BE2C (cell line): ENCODE measurements at places on chromosomes 5 and 9.
A peak's percentile ranks its signal among the peaks of the same experiment; 100 is the strongest.

GRCh38 chr5:106699198-106699597 lies 971.5 kb downstream of the EFNA5 start:
- DNase-seq = peak; percentile 25

- peak; percentile 89 for DNase-seq
Measured at GRCh38 chr5:131996210-131997025, 15.0 kb downstream of the ACSL6 start.

GRCh38 chr9:134180786-134181647 lies 16.7 kb upstream of the RNU6ATAC start:
- no peak for DNase-seq

- peak; percentile 53 for DNase-seq
Measured at GRCh38 chr5:96297290-96297689, 135.8 kb downstream of the PCSK1 start.

DNA sequence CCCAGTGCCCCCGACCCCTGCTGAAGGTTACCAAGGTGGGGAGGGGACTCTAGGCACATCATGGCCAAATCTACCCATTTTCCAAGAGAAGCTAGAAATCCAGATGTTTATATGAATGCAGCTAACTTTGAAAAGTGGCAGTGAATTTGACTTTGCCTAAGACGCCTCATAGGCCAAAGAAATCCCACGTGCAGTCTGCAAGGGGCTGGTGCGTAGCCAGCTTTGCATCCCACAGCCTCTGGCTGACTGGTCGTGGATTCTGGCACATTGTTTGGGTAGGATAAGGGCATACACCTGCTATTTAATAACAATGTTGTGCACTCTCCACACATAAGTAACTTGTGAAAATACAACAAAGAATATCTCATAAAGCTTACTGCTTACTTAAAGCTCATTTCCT lies 3.5 kb upstream of the GADD45G start:
- DNase-seq = no peak

GRCh38 chr9:73906671-73907070 lies 590.5 kb upstream of the RORB start:
- DNase-seq = no peak

DNA sequence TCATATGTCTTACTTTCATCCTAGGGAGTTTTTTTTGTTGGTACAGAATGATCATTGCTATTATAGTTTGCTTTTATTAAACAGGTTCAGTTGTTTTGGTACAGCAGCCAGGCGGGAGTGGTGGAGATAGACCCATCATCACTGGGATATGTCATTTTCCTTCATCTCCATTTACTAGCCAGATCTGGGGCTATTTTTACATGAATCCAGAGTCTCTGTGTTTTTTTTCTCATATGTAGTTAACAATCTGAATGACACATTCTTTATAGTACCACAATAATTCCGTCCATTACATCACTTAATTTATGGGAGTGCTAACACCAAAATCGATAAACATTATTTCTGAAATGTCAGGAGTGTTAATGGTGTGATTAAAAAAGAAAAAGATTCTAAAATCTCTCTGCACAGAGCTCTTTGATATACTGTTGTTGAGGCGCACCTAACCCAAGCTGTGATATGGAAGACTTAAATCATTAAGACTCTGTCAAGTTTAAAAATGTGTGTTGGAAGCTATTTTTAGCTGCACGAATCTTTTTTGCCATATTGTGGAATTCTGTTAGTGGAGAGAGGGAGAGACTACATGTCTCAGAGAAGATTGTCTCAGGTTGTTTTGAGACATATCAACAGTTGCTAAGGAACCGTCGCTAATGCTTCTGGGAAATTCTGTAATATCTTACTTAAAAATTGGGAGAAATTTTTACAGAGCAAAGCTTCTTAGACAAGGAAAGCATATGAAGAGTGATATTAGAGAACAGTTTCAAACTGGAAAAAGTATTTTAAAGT lies 59.6 kb downstream of the RPS23 start:
- DNase-seq = no peak

GRCh38 chr5:159786901-159787691 lies 129.2 kb upstream of the ADRA1B start:
- no peak for DNase-seq

DNA sequence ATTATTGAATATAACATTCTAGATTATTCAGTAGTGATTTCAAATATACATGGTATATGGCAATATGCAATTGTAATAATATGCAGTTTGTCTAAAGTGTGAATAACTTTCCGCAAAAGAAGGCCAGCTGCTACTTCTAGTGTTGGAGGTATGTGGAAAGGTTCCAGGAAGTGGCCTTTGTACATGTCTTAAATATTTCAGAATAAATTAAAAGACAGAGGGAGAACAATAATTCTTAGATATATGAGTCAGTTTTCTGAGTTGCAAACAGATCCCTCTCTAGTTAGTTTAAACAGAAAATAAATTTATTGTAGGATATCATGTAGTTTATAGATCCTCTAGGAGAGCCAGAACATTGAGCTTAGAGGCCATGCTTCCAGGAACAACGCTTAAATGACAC lies 210.8 kb upstream of the ELL2 start:
- DNase-seq = no peak

DNA sequence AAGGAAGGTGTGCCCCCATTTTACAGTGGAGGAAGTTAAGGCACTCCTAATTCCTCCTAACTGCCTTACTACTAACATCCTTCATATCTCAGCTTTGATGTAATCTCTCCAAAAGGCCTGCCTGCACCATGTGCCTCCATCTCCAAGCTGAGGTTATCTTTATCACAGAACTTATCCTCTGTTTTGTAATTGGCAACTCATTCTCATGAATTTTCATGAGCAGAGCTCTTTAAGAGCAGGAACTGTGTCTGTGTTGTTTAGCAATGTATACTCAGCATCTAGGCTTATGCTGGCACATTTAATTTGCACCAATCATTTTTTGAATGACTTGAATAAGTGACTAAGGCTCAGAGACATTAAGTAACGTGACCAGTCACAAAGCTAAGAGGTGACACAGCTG lies 147.9 kb upstream of the VLDLR start:
- DNase-seq = no peak

- DNase-seq = no peak
Measured at GRCh38 chr5:84573017-84573712, 188.5 kb upstream of the EDIL3 start.

- DNase-seq = peak; percentile 77
Measured at GRCh38 chr9:137286975-137287383, 9.5 kb downstream of the TOR4A start.

GRCh38 chr9:25094518-25094917 lies 548.8 kb upstream of the IZUMO3 start:
- no peak for DNase-seq

DNA sequence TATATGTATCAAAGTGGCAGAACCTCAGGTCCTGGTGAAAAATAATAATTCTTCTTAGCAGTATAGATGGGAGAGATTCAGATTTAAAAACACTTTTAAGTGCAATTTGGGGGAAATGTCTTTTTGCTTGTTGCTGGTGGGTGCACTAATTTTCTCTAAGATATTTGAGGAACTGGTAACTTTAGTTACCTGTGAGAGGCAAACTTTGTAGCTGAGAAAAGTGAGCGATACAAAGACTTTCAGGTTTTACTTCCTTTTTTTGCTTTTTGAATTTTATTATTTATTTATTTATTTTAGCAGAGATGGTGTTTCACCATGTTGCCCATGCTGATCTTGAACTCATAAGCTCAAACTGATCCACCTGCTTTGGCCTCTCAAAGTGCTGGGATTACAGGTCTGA lies 303.1 kb upstream of the PTGER4 start:
- DNase-seq = no peak

DNA sequence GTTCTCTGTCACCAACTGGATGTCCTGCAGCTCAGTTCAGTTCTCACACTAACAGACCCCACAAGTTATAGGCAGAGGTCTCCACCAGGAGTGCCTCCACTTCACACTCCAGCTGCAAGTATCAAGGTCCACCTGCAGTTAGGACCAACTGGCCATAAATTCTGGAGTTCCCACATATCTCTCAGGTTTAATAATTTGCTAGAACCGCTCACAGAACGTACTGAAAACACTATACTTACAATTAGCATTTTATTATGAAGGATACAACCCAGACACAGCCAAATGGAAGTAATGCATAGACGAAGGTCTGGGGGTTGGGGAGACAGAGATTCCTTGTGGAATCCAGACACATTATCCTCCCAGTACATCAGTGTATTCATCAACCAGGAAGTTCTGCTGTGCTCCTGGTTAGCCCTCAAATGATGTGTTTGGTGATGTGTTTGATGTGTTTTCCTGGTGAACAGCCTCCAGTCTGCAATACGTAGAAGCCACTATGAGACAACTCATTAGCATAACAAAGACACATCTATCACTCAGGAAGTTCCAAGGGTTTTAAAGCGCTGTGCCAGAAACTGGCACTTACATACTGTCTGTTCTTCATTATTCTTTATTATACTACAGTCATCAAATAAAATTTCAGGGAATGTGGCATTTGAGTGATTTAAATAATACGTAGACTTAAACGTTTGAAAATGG lies 25.4 kb downstream of the OGN start:
- DNase-seq = no peak

DNA sequence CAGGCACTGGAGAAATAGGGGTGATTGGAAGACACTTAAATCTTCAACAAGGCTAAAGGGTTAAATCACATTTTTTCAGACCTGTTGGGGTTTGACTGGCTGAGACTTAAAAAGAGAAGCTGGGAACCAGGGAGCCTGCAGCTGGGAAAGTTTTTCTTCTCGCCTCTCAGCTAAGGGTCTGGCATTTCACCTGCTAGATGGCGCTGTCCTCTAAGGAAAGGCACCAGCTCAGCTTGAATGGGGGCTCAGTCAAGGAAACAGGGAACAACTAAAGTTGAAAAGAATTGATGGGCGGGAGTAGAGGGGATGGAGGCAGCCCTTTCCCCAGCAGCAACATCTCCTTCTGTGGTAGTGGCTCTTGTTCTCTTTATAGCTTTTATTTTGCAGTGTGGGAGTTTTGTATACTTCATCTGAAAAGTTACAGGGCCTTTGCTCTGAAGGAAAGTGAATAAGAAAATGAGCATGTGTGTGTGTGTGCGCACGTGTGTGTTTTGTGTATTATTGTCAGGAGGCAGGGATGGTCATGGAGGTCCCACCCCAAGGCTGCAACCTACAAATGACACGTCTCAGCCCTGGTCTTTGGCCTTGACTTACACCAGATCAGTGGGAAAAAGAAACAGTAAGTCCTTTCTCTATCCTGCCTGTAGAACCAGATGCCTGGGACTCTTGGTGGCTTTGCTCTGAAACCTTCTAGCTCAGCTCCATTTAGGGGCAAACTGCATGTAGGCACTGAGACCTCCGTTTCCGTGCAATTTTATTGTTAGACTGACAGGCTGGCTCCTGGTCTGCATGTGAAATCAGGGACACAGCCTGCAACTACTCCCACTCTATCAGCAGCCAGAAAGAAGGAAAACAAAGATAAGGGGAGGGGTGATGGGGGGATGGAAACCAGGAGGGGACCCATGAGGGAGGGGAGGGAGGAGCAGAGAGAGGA lies 316.2 kb upstream of the CLINT1 start:
- DNase-seq = peak; percentile 84

- DNase-seq = peak; percentile 38
Measured at GRCh38 chr5:62256161-62257019, 49.6 kb upstream of the KIF2A start.

- no peak for DNase-seq
Measured at GRCh38 chr5:8216921-8217320, 348.0 kb downstream of the MTRR start.

DNA sequence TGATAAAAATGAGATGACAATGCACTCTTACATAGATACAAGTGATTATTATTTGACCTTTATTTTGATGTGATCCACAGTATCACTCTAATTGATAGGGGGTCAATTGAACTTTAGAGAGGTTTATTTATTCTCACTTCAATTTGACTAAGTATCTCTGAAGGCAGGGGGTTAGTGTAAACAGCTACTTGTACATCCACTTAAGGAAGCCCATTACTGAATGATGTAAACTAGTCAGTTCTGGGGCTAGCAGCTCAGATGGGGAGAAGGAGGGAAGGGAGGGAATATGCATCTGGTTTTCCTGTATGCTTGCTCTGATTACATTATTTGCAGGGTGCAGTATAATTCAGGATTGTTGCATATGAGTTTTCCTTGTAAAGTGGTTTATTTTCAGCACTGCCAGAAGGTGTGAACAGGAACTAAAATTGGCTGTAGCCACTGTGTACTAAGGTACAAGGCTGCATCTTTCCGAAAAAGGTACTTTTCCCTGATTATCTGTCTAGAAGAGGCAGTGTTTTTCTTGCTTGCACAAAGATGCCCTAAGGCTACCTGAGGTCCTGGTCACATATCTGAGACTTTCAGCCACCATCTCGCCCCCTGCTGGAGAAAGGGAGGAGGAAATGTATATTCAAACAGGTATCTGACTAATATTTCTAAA lies 51.2 kb downstream of the MRPS27 start:
- DNase-seq = peak; percentile 82

GRCh38 chr5:159510282-159510681 lies 180.0 kb upstream of the IL12B start:
- DNase-seq = peak; percentile 45

DNA sequence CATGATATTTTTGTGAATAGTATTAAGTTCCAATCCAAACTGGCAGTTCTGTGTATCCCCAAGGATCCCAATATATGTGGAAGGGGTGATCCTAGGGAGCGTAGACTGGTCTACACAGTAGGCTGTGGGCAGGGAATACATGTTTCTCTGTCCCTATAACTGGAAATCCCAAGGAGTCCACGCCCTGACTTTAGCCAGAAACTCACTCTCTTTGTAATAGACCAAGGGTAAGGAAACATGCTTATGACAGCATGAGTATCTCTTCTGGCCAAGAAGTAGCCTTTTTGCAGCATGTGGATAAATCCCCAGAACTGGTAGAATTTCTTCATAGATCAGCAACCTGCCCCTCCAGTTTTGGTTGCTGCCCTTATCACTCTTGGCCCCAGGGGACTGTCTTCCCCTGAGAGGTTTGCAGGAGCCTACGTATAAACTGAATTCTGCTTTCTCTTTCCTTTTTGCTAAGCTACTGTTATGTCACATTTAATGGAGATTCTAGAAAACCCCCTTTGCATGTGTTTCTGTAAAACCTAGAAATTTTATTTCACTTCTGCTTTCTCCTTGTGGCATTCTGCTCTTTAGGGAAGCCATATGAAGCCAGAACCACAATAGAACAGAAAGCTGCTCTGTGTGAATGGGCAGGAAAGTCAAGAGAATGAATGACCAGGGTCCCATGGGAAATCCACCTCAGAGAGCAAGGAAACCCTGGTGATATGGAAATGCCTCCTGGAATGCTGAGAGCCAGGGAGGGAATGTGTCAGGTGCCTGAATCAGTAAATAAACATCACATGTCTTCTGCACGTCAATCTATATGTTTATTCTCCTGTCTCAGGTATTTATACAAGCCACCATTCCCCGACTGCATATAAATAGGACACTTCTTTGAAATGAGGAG lies 3.5 kb downstream of the IFNA2 start:
- DNase-seq = no peak

GRCh38 chr9:88897081-88897480 lies 94.2 kb upstream of the S1PR3 start:
- DNase-seq = no peak

GRCh38 chr9:1916095-1916494 lies 99.1 kb upstream of the SMARCA2 start:
- DNase-seq = no peak

- DNase-seq = no peak
Measured at GRCh38 chr5:68320413-68320986, 104.9 kb downstream of the PIK3R1 start.

- DNase-seq = no peak
Measured at GRCh38 chr5:106600803-106601202, 1069.9 kb downstream of the EFNA5 start.

GRCh38 chr5:73630765-73631164 lies 4.8 kb downstream of the ARHGEF28 start:
- no peak for DNase-seq

GRCh38 chr5:165201369-165201768 lies 1696.0 kb downstream of the MAT2B start:
- no peak for DNase-seq
